ENCODE measurements at places on chromosomes 12 and 14. TPM values are rescaled to one million over a fixed set of nuclear protein-coding genes. Genes with fewer than 3 reads are reported as not detected.

- peak; percentile 25 for DNase-seq
These were observed 61.9 kb downstream of the SMUG1 start for GRCh38 chr12:54126696-54127537.

GRCh38 chr12:50062728-50063460 is 5.5 kb downstream of the ASIC1 start:
- no peak for DNase-seq

ZDHHC22 gene
- total RNA-seq: not detected

ACOT6 gene
- total RNA-seq: not detected

ALX1 gene
- total RNA-seq: not detected

All from fibroblast of lung (primary cell).